ENCODE measurements at places on chromosomes 3 and 15.

DNA sequence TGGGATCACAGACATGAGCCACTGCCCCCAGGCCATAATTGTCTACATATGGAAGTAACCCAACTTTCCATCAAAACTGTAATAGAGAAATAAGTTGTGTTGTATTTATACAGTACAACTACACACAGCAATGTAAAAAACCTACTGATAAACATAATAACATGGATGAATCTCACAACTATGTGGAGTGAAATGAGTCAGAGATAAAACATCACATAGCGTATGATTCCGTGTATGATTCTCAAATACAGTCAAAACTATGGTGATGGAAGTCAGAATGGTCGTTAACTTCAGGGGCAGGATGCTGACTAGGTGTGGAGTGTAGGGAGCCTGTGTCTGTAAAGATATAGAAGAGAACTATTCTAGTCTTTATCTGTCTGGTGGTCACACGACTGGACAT lies 332.7 kb upstream of the SLCO3A1 start:
- no peak for DNase-seq

DNA sequence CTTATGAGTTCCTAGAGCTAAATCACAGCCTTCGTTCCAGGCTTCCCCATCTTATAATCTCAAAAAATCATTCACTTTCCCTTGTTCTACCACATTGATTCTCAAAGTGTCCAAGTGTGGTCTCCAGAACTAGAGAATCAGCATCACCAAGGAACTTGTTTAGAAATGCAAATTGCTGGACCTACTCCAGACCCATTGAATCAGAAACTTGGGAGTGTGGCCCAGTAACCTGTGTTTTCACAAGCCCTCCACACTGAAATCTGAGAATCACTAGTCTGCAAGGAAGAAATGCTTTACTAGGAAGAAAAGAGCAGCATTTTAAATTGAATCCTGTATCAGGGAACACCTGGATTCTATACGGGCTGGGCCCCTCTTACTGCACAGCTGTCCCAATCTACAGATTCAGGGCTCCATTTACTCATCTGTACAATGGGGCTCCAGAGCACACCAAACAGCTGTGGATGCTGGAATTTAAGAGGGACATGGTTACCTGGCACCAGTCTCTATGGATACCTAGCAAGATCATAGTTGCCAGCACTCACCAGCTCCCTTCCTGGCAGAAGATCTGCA lies 3.9 kb downstream of the MEGF11 start:
- DNase-seq = no peak

- no peak for DNase-seq
Observed at GRCh38 chr3:89138048-89138447, 30.6 kb downstream of the EPHA3 start.

- DNase-seq = no peak
Observed at GRCh38 chr15:22958487-22959280, 21.5 kb downstream of the CYFIP1 start.

DNA sequence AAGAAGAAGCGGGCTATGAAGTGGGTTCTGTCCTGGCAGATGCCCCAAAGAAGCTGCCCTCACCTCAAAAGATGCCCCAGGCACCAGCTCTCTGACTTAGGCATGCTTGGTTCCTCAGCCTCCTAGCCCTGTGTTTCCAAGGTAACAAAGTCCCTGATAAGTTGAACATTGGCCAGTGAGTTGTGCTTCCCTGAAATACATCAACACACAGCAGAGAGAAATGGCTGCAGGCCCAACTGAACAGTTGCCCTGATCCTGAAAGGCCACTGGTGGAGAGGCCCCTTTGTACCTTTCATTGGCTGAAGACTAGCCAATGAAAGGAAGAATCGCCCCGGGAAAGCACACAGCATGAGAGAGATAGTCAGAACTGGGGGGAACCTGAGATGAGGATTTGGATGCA lies 169.9 kb upstream of the CTNNB1 start:
- DNase-seq = no peak

DNA sequence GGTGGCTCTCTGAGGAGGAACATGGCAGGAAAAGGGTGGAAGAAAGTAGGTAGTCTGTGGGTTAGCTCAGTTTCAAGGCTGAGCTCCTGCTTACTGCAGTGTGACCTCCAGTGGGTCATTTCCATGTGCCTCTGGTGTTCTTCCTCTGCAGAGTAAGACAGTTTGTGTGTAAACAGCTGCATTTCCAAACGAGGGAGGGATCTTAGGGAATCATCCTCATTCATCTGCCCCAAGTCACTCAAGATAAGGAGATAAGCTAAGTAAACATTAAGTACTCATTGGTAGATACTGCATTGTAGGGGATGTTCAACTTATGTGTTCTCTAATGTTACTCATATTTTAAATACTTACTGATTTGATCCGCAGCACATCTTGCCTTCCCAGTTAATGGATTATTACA lies 83.6 kb downstream of the CLSTN2 start:
- no peak for DNase-seq

GRCh38 chr15:73022161-73022560 lies 30.1 kb upstream of the NEO1 start:
- no peak for DNase-seq

- DNase-seq = no peak
Observed at GRCh38 chr15:60235951-60236710, 161.7 kb downstream of the ANXA2 start.

- DNase-seq = no peak
Observed at GRCh38 chr3:14201940-14202684, 23.5 kb downstream of the LSM3 start.
